ENCODE measurements at places on chromosomes 5 and 9. TPM values are rescaled to one million over a fixed set of nuclear protein-coding genes. Genes with fewer than 3 reads are reported as not detected.

- DNase-seq: peak; percentile 92
Observed at GRCh38 chr9:137305060-137305797, 3.2 kb upstream of the NRARP start.

Gene LTC4S
- 19.9 TPM for total RNA-seq

Gene OBP2B
- total RNA-seq: not detected

Gene SPATA24
- total RNA-seq: 6.3 TPM

Gene PIGO
- total RNA-seq: 29.0 TPM

Gene PSAT1
- total RNA-seq: 12.2 TPM

Gene CDKN2B
- 52.2 TPM for total RNA-seq

Gene NIPAL4
- 0.30 TPM for total RNA-seq

All from upper lobe of left lung (tissue), 6 donors.